ENCODE measurements at places on chromosomes 7 and 10.

GRCh38 chr10:82982110-82982608, 1107.2 kb downstream of the NRG3 start:
- peak; percentile 67 for DNase-seq

GRCh38 chr10:127441350-127442219, 107.5 kb upstream of the NPS start:
- no peak for DNase-seq

- no peak for DNase-seq
Measured at GRCh38 chr10:99742254-99742653, 10.2 kb downstream of the CUTC start.

- DNase-seq = no peak
Measured at GRCh38 chr7:158842486-158842885, 13.2 kb upstream of the ESYT2 start.

GRCh38 chr10:86017841-86018734, 348.5 kb downstream of the GRID1 start:
- DNase-seq = no peak

GRCh38 chr10:3096149-3096548, 28.8 kb downstream of the PFKP start:
- no peak for DNase-seq

DNA sequence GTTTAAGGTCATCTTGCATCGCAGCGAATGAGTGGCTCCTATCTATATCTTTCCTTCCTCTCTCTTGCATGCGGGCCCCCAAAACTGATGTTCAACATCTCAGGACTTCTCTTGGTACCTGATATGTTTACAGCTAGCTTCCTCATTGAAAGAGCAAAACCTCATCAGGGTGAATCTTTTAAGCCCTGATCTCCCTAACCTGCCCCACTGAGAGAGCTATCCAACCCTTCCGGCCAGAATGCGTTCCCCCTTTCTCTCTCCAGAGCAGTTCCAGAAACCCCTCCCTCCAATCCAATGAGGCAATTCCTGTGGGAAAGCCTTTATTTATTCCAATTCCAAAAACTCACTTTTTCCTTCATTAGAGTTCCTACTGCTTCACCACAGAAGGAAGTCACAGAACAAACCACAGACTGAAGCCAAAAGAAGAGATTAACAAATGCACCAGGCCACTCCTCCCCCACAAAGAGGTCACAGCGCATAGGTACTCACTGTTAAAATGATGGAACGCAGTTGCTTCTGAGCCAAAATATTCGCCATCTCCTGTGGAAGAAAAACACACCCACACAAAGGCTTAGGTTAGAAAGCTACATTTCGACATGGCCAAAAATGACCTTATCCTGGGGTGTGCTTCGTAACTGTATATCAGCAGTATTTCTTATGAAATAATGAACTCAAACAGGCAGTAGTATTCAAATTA, 232.4 kb downstream of the ELMO1 start:
- DNase-seq = no peak

DNA sequence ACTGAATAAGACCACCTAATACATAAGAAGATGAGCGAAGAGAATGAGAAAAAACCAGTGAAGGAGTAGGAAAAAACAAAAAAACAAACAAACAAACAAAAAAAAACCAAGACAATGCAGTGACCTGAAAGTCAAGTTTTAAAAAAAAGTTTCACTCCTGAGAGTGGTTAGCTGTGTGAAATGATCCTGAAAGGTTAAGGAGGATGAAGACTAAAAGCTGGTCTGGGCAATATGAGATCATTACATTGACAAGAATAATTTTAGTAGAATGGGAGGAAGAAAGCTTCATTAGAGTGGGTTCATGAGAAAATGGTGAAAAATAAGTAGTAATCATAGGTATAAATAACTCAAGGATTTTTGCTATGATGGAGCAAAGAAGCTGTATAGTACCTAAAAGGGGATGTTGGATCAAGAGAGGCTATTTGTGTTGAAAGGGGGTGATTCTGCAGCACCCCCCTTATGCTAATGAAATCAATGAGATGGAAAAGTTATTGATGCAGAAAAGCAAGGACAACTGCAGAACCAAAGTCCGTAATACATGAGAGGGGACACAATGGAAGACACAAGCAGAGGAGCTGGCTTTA, 80.2 kb downstream of the KMT2C start:
- DNase-seq = no peak

GRCh38 chr10:35434533-35434932, 98.2 kb downstream of the CCNY start:
- DNase-seq = no peak

GRCh38 chr7:25765110-25765655, 386.8 kb upstream of the NFE2L3 start:
- DNase-seq = no peak

- DNase-seq = no peak
Measured at GRCh38 chr7:19294619-19295018, 149.4 kb upstream of the FERD3L start.

DNA sequence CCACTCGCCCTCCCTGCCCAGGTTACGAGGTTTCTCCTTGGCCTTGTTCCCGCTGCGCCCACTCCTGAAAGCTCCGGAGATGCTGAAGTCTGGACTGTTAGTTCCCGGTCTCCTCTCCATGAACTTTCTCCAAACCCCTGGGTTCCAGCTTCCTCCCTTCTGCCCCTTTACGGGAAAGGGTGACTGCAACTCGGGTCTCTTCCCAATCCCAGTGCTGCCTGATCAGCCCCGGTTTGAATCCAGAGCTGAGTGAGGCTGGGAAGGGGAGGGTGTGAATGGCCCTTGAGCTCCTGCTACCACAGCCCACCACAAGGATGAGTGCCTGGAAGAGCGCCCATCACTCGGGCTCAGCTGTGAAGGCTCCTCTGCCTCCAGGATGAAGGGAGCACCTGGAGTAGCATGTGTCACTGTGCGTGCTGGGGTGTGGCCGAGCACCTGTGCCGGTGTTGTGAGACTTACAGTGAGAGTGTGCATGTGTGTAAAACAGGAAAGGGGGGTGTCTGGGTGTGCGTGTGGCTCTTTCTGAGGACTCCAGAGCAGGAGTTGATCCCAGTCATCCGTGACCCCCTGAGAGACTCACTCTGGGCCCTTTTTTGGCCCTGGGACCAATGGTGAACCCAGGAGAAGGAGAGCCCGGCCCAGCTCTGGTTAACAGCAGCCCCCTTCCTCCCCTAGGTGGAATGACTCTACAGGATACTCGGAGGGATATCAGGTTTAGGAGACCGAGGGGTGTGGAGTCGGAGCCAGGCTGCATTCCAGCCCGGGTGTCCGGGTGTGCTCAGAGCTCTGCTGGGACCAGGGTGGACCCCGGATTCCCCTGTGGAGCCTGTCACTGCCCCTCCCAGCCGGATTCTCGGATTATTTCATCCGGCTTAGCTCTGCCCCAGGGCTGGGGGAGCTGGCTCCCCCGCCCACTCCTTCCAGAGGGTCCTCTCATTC, 1.1 kb upstream of the ZNF467 start:
- no peak for DNase-seq

GRCh38 chr7:1674161-1675035, 4.3 kb downstream of the ELFN1 start:
- no peak for DNase-seq

DNA sequence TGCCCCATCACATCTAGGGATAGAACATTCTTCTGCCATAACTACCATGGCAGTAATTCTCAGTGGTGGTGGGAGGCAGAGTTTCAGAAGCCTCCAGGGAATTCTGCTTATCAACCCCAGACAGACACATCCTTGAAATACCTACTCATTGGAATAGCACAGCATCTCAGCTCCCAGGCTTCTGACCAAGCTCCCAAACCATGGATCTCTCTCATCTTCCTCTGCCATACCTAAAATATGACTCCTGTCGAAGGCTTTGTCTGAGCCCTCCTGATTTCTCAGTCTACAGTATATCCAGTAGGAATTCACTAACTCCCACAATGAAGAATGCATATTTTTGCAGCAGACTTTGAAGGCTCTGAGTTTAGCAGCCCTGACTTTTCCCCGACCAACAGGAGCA, 687.5 kb downstream of the GRID1 start:
- DNase-seq = no peak

DNA sequence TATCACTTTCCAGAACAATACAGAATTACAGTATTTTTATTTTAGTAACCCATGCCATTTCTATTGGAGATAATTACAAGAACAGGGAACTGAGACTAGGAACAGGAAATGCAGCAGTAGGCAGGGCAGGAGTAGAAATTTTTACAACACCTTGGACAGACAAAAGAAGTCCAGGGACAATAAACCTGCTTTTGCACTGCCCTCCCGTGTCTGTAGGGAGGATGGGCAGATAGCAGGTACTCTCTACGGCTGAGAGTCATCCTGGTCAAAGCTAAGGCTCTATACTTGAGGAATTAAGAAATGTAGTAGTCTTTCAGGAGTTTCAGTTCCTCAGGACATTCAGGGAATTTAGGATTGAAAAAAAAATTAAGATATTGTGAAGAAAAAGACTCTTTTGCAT, 63.4 kb downstream of the VAX1 start:
- DNase-seq = no peak

GRCh38 chr7:11587048-11587447, 244.9 kb downstream of the THSD7A start:
- DNase-seq = no peak

Measured in AG04450 (cell line).